ENCODE measurements at places on chromosomes 3 and 15. TPM values are rescaled to one million over a fixed set of nuclear protein-coding genes. Genes with fewer than 3 reads are reported as not detected.

DNA sequence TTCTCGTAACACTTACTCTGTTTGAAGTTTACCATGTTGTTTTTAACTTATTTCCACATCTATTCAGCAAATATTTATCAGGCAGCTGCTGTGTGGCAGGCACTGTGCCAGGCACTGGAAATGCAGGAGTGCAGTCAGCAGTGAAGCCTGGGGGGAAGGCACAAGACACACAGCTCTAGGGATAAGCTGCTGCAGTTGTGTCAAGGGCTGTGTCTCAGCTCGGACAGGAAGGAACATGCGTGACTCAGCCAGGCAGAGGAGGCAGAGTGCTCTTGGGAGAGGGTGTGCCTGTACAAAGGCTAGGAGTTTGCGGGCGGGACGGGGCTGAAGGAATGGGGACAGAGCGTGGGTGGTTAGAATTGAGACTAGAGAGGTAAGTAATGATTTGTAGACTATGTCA is 24.7 kb downstream of the LYSMD4 start:
- no peak for DNase-seq

The PAQR5 gene
- total RNA-seq, result 0.44 TPM

- no peak for DNase-seq
These were observed 435.4 kb downstream of the WDR72 start for GRCh38 chr15:53324061-53324460.

DNA sequence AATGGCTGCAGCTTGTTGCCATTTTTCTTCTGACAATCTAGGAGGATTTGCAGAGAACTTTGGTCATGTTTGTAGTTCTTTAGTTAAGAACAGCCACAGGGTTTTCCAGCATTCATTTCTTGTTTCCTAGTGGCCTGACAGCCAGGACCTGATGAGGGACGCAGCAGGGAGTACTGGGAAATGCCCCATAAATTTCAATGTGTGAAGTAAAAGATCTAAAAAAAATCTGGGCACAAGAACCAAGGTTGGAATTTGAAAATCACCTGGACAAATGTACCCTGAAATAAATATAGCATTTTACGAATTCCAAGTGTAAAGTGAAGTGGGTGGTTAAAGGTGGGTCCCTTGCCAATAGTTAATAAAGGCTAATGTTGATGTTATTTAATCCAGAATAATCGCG is 195.0 kb downstream of the ZIC1 start:
- no peak for DNase-seq

The STRIT1 gene
- not detected for total RNA-seq

GRCh38 chr15:69232144-69232543 is 66.6 kb upstream of the PAQR5 start:
- no peak for DNase-seq

GRCh38 chr3:172034786-172035685 is 4.3 kb upstream of the FNDC3B start:
- no peak for DNase-seq

DNA sequence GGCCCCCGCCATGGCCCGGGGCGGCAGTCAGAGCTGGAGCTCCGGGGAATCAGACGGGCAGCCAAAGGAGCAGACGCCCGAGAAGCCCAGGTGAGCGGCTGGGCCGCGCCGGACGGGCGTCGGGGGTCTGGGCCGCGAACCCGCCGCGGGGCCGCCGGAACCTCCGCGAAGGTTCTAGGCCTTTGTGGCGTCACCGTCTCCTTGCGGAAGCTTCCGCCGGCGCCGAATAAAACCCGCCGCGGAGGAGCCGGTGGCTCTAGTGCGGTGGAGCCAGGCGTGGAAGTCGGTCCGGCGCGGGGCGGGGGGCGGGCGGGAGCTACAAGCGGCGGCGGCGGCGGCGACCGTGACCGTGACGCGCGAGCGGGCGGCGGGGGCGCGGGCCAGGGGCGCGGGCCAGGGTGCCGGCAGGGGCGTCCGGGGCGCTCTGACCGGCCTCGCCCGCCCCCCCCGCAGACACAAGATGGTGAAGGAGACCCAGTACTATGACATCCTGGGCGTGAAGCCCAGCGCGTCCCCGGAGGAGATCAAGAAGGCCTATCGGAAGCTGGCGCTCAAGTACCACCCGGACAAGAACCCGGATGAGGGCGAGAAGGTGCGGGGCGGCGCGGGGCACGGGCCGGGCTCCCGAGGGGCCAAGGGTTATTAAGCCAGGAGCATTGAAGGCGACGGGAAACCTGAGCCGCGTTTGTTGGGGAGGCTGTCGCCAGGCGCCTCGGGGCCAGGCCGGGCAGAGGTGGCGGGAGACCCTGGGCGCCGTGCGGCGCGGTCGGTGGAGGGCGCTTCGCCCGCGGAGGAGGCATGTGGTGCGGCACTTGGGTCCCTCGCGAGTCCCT is at the start of gene DNAJA4:
TSS of gene DNAJA4 (plus strand) at position 259 of the 833 bp plus-strand sequence. CDS start at position 461, 202 bp downstream.
- DNase-seq, result peak; percentile 87

DNA sequence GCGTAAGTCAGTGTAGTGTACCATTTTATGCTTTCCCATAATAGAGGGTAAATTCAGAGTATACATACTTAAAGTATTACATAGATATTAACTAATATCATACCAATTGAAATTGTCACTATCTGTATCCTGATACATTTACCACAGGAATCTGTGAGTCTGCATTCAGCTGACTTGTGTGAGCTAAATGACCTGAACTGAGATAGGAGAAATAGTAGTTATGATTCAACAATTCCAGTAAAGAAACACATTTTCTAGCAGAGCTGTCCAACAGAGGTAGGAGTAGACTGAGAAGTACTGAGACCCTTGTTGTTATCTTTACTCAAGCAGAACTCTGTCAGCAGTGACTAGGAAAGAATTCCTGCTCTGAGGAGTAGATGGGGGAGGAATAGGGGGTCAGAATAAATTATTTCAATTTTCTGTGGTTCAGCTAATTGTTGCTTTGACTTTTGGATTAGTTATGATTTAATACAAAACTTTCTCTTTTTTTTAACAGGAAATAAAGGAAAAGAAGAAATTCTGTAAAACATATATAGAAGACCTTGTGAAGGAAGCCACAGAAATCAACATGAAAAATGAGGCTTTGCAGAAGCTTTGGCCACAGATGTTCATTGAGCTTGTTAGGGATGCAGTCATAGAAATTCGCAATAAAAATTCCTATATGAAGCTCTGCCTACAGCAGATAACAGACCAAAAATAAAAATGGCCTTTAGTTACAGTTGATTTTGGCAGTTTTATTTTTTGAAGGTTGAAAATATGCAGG is 66.2 kb upstream of the THSD4 start:
- DNase-seq, result no peak

- no peak for DNase-seq
These were observed 62.6 kb downstream of the MFSD1 start for GRCh38 chr3:158864492-158864891.

GRCh38 chr3:178054471-178054870 is 481.8 kb upstream of the KCNMB2 start:
- no peak for DNase-seq

- DNase-seq, result no peak
These were observed 101.8 kb upstream of the LIPC start for GRCh38 chr15:58329781-58330671.

The CP gene
- 121 TPM for total RNA-seq

The PTPN9 gene
- total RNA-seq, result 32.5 TPM

DNA sequence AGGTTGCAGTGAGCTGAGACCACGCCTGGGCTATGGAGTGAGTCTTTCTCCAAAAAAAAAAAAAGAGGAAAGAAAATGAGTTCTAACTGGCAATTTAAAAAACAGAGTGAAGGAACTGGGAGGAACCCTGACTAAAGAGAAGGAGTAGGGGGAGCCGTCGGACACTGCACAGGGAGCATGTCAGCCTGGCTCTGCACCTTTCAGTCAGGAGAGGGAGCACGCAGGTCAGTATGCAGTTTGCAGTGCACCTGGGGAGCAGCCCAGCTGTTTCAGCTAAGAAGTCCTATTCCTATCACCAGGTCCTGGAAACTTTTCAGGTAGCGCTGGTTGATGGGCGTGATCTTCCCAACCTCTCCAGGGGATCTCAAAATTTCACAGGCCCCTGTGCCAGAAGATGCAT is 14.9 kb upstream of the ZXDC start:
- peak; percentile 30 for DNase-seq

The SUSD5 gene
- 2.4 TPM for total RNA-seq

The RAB6B gene
- 9.7 TPM for total RNA-seq

The HRG gene
- total RNA-seq, result not detected

DNA sequence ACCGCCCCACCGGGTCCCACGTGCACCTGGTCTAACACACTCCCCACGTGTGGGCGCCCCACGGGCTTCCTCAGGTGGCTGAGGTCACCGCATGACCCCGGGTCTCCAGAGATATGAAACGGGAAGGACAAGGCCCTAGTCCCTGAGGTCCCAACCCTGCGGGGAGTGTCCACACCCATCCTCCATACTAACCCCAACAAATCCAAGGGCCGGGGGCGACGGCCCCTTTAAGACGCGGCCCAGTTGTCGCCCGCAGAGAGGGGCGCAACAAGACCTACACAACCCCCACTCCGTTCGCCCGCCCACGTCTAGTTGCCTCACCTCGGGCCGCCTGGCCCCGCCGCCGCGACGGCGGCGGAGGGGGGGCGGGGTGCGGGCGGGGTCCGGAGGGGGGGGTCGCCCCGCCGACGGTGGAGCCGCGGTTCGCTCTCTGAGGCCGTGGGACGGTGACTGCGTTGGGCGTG is 396 bp downstream of the INO80 start:
- peak; percentile 95 for DNase-seq

DNA sequence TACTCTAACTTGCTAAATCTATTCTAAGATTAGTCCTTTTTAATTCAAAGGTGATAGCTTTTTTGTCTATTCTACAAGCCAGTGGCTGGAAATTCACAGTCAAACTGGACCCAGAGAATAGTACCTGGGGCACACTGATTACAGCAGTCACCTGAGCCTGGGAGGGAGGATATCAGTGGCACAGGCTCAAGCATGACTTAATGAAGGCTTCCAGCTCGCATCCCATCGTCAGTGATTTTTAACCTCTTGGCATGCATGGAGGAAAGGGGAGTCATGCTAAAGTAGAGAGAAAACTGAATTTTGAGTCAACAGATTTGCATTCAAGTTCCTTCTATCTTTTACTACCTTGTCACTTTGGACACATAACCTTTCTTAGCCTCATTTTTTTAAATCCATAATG is 24.8 kb downstream of the GOLIM4 start:
- no peak for DNase-seq

The BCHE gene
- 5.2 TPM for total RNA-seq

The CKMT1B gene
- not detected for total RNA-seq

DNA sequence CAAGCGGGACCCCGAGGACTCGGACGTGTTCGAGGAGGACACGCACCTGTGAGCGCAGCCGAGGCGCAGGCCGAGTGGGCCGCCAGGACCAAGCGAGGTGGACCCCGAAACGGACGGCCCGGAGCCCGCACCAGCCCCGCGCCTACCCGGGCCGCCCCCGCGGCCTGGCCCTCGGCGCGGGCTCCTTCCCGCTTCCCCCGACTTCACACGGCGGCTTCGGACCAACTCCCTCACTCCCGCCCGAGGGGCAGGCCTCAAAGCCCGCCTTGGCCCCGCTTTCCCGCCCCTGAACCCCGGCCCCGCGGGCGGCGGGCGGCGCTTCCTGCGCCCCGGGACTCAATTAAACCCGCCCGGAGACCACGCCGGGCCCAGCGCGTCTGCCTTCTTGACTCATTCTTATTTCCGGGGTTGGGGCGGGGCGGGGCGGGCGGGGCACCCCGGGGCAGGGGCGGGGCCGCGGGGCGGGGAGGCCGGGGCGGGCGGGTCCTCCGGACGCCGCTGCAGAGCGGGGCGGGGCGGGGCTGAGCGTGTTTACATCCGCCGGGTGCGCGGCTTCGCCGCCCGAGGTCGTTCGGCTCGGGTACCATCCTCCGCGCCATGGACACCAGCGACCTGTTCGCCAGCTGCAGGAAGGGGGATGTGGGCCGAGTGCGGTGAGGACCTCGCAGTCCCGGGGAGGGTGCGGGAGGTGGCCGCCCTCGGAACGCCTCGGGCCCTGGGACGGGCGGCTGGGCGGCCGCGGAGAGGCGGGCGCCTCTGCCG is at the start of gene ABTB1:
TSS of gene ABTB1 (plus strand) at position 524 of the 762 bp plus-strand sequence. CDS start at position 598, 74 bp downstream.
- peak; percentile 99 for DNase-seq

DNA sequence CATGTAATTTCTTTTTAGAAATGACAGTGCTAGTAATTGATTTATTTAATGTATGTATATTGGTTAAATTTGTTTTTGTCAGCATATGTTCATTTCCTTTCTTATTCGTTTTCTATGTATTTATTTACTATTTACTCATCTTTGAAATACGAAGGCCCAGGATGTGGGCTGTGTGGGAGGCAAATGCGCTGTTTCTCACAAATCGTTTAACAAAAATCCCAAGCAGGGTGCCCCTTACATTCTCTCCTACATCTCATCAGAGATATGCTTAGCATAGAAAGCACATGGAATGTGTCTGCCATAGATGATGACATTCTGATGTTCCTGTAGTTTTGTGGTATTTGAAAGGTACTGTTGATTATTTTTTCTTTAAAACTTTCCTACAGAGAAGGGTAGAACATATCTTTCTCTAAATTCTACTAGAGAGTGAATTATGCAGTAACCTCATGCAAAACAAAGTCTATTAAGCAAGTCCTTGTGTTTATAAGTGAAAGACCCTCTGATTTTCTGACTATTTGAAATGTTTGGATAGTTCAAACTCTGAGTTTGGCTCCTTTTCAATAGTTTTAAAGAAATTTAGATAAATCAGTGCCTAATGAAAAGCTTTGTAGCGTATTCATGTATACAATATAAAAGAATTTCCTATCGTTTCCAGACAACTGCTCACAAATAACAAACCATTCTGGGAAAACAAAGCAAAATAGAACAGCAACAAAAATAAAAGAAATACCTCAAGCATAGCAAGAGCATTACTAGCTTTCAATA is 111.1 kb upstream of the VGLL3 start:
- DNase-seq, result no peak

- DNase-seq, result no peak
These were observed 48.5 kb upstream of the PARL start for GRCh38 chr3:183933160-183933559.

The KBTBD13 gene
- not detected for total RNA-seq

DNA sequence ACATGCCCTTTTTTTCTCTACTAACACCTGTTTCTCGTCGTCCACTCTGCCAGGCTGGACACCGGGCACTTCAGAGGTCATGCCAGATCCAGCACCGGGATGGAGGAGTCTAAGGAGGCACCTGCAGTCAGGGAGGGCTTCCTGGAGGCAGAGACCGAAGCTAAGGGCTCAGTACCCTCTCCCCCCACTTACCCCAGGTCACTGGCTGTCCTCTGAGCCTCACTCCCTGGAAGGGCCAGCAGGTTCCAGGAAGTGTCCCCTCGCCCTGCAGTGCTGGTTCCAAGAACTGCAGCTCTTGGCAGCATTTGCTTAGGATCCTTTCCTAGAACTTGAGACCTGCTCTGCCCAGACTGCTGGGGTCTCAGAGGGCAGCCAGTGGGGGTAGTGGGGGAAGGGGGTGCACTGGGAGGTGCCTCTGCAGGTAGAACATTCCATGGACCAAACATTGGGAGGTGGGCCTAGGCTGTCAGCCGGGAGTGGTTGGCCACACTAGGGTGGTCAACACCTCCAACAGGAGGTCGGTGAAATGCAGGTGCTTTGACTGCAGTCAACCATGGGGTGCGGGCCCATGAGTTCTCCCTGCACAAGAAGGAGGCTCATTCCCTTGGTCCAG is 11.3 kb downstream of the CISH start:
- no peak for DNase-seq

The PTX3 gene
- total RNA-seq, result 26.5 TPM

The SERINC4 gene
- not detected for total RNA-seq

Data from spleen (tissue), 13 donors.